Kidney (tissue), 22 donors: ENCODE measurements at places on chromosomes 11 and 22.

DNA sequence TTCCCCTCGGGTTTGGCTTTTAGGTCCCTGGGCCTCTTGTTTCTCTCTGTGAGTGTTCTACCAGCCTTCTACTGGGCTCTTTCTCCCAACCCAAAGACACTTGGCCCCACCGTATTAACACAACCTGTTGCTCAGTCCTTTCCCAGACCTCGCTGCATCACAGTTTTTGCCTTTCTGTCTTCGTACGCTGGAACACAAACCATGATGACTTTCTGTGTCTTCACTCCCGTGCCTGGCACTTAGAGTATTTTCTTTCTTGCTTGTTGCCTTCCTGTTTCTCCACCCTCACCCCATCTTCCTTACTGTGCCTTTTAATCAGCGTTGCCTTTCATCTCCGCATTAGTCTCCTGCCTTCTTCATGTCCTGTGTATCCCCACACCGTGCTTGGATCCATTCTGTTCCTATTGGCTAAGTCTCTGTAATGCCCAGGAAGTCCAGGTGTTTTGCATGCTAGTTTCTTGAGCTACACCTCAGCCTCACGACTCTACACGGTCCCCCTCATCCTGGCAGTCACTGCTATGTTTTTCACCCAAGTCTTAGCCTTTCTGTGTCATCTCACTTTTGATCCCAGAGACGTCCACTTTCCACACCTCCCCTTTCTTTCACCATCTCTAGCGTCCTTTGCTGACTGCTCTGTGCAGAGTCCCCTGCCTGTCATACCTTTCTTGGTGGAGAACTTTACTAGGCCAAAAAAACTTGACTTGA lies 1.6 kb downstream of the MARK2 start:
- no peak for DNase-seq

DNA sequence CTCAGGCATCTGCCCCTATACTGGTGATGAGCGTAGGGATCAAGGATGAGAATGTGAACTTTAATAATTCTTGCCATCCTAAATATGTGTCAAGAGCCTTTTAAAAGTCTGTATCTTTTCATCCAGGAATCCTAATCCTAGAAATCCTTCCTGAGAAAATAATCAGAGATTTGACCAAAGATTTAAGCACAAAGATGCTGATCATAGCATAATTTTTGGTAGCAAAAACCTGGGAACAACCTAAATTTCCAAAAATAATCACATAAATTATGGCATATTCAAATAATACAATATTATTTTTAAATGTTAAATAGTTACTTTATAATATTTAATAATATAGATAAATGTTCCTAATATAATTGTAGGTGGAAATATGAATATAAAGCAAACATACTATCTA lies 76.1 kb downstream of the SERGEF start:
- DNase-seq, result no peak

DNA sequence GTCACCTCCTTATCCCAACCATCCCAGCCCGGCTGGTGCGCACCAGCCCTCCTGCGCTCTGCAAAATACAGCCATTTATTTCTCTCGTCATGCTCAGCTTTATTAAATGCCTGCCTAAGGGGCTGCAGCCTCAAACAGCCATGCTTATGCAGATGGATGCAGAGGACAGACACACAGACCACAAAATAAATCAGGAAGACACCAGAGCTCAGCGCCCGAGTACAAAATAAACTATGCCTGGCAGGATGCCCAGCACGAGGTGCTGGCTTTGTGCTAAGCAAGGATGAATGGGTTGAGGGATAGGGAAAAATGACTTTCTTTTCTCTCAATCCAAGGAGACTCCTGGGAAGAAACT lies 70.5 kb downstream of the RPUSD4 start:
- no peak for DNase-seq

DNA sequence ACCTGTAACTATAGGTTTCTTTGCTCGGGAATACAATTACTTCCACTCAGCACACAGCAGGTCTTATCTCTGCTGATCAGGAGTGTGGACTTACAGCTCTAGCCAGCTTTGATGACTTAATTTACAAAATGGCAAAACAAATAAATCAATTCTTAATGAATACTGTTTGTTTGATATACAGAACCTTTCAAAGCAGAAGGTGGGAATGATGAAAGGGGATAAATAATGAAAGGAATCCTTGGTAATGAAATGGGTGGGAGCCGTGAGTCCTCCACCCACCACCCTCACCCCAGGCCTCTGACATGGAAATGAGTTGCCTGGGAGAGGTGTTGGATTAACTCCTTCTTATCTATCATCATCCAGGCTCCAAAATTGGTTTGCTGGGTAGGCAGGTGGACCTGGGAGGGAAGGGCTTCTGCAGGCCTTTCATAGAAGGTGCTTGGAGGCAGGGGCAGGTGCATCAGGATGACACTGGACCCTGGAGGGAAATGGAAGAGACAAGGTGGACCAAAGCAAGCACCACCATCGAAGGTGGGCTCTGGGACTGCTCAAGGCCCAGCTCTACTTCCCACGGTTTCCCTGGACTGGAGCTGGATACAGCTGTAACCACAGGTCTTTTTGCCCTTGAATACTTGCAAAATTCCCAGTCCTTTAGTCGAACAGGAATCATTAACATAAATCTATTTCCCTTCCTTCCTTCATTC lies 23.0 kb downstream of the POU2AF1 start:
- no peak for DNase-seq

DNA sequence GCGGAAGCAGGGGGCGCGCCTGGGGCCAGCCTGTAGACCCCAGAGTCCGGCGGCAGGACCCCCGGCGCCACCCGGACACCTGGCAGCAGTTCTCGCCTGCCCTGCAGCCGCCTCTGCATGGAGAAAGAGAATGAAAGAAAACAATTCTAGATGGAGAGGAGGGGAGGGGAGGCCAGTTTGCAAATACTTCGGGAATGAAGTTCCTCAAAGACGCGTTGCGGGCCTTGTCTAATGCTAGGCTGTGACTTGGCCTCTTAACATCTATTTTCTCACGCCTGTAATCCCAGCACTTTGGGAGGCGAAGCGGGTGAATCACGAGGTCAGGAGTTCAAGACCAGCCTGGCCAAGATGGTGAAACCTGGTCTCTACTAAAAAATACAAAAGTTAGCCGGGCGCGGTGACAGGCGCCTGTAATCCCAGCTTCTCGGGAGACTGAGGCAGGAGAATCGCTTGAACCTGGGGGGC lies 2.1 kb upstream of the BARX2 start:
- no peak for DNase-seq

GRCh38 chr22:26660961-26661578 lies 3.7 kb downstream of the MIAT start:
- no peak for DNase-seq

- DNase-seq, result no peak
Measured at GRCh38 chr11:133104009-133104744, 428.1 kb downstream of the OPCML start.

- DNase-seq, result peak; percentile 79
Measured at GRCh38 chr22:33126881-33127280, 68.7 kb upstream of the SYN3 start.

DNA sequence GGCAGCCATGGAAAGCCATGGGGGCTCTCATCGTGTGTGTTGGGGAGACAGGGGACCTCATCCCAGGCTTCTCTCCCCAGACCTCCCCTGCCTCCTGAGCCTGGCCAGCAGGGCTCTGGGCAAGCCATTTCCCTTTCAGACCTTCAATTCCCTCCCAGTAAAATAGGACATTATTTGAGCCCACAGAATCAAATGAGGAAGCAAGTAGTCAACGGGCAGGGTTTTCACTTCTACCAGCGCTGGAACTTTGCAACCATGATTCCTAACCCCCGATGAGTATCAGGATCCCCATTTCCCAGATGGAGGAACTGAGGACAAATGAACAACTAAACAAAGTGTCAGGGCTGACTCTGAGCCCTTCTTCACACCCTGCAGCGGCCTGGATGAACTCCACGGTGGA lies 48.9 kb upstream of the TCF20 start:
- no peak for DNase-seq

DNA sequence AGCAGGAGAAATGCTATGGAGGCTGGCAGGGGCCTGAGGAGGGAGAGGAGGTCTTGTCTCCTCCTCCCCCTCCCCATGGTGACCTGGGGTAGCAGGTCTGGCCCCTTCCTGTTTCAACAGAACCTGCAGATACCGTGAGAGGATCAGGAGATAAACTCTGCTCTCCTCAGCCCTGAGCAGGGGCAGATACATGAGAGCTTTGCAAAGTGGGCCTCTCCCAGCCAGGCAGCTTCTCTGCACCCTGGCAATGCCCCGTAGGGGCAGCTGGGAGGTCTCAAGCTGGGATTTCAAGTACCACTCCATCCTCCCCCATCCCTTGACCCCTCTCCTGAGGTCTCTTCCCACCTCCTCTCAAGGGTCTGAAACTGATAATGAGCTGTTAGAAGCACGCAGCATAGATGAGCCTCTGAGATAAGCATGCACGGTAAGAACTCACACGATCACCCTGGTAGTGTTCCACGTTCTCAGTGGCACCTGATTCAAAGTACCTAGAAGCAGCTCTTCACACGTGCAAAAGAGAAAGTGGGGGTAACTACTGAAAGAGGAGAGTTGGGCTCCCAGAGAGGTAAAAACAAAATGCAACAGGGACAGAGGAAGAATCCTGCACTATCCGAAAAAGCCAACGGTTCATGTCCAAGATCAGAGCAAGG lies 4.9 kb upstream of the CCDC86 start:
- no peak for DNase-seq

DNA sequence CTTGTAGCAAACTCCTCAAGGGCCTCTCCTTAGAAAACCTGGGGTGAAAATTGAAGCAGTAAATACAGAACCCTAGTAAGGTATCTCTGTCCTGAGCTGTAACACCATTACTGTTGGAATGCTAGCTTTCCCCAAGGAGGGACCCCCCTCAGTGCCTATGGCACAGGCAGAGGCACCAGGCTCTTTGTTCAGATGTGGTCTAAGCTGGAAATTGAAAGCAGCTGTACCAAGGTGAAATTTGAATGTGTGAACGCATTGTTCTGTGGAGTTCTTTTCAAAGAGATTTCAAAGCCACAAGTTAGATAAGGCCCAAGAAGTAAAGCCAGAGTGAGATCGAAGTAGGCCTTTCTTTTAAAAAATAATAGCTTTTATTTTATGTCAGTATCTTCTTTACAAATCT lies 71.9 kb upstream of the HORMAD2 start:
- no peak for DNase-seq

GRCh38 chr11:62464655-62465054 lies 45.8 kb downstream of the SCGB1A1 start:
- no peak for DNase-seq

GRCh38 chr22:37289156-37289735 lies 6.9 kb downstream of the CYTH4 start:
- DNase-seq, result no peak

GRCh38 chr11:128490092-128490491 lies 97.3 kb downstream of the ETS1 start:
- no peak for DNase-seq

DNA sequence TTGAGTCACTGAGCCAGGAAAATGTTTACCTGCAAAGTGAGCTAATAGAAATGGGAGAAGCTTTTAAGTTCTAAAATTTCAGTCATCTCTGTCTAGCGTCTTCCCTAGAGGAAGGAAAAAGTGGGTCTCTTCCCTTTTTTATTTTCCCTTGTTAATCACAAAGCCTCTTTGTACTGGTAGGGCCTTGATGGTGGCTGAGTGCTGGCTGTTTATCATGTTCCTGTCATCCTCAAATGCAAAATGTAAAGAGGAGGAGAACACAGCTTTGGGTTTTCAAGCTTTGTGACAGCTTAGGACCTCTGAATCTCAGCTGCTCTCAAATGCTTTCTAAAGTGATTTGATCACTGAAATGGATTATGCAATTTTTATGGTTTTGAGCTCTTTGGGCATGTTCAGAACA lies 222.0 kb downstream of the TMEM135 start:
- DNase-seq, result no peak

DNA sequence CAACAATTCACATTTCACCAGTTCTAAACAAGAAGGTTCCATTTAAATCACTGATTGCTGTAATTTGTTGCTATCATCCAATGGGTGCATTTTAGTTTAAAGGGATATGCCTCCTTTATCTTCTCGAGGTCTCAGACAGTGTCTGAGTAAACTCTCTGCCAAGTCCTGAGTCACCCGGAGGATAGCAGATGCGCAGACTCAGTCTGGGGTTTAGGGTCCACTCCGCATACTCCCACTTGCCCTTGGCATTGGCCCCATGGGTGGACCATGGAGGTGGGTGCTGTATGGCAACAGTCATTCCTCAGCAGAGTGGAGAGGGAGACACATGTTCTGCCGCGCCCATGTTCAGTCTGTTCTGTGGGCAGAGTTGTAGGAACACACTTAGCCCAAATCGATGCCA lies 65.4 kb upstream of the CRTAM start:
- DNase-seq, result no peak

DNA sequence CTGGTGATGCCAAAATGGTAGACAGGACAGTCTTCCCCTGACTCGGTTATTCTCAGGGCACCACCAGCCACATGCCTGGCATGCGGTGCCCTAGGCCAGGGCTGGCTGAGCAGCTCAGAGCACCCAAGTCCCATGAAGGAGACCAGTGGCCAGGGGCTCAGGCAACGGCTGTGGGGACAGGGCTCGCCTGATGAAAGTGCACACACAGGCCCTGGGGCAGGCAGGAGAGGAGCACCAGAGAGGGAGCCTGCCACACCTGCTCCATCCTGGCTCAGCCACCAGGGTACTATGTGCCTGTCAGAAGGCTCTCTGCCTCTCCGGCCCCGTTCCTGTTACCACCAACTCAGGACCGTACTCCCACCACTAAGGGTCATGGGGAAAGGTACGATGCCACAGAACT lies 12.1 kb downstream of the ELFN2 start:
- DNase-seq, result no peak

DNA sequence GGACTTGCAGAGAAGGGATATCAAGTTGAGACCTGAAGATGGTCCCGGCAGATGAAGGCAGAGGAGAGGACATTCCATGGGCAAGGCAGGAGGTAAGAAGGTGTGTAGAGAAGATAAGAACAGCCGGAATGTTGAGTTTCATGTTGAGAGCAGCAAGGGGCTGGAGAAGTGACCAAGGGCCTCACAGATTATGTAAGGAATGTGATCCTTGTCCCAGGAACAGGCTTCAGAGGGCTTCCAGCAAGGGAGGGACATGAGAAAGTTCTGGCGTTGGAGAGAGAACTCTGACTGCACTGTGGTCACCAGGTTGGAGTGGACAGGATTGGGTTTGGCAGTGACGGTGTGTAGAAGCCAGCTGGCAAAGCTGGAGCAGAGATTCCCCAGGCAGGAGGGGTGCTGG lies 27.6 kb upstream of the PPFIA1 start:
- DNase-seq, result no peak
